ENCODE measurements at places on chromosomes 16 and 17.

GRCh38 chr16:4347765-4348509, 3.2 kb downstream of the PAM16 start:
- DNase-seq: no peak

DNA sequence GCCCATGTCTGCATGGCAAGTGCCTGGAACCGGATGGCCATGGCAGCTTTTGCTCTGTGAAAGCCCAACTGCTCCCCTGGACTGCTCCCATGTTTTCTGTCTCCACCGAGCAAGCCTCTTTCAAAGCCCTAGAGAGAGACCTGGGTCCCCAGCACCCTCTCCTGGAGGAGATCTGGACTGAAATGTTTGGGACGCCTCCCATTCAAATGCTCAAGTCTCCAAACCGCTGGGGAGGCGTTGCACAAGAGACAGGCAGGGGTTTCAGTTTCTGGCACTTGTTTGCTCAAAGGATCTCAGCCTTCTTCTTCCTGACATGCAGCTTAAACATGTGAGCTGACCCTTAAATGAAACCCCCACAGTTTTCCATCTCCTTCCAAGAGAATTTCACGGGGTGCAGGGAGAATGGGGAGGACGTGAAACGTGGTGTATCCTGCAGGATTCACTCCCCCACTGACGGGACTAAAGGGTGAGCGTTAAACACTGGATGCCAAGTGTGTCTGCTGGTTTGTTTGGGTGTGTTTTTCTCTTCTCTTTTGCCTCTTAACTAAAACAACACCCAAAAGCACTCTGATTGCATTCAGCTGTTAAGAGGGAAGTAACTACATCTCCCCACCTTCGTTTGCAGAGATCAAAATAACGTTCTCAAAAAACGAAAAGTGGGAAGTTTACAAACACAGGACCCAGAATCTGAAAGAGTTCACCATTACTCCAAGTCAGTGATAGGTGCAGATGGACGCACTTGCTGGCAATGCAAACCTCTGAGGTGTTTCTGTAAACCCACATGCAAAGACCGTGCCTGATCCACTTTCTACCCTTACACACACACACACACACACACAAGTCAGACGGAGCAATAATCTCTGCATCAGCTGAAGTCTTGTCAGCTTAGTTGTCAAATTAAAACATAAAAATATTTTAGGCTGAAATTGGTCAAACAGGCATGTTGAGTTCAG, 256.9 kb downstream of the C16orf95 start:
- DNase-seq: peak; percentile 62

DNA sequence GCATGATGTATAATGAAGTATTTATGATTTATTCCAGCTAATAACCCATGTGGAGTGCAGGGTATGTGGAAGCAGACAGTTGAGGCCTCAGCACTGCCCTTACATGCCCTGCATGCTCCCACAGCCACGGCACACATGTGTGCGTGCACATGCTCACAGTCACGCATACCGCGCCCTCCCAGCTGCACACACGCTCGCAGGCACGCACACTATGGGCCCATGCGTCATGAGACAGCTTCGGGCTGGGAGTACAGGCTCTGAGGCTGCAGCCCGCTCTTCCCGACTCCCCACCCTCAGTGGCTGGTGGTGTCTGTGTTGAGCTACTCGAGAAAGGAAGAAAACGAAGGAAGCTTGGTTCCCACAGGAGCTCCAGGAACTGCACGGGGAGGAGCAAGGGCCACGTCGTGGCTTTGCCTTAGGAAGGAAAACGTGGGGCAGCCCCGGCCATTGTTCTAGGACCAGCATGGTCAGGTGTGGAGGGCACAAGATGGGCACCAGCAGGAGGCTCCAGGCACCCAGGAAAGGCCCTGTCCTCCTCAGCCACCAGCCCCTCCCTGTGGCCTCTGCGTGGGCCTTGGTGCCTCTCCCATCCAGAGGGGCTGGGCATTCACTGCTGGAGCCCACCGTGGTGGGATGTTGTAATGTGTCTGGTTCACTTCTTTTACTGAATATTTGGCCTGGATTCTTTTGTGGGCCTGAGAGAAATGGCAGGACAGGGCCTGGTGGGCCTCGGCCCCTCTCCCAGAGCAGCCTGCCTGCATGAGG, 27.5 kb upstream of the CDH15 start:
- no peak for DNase-seq

DNA sequence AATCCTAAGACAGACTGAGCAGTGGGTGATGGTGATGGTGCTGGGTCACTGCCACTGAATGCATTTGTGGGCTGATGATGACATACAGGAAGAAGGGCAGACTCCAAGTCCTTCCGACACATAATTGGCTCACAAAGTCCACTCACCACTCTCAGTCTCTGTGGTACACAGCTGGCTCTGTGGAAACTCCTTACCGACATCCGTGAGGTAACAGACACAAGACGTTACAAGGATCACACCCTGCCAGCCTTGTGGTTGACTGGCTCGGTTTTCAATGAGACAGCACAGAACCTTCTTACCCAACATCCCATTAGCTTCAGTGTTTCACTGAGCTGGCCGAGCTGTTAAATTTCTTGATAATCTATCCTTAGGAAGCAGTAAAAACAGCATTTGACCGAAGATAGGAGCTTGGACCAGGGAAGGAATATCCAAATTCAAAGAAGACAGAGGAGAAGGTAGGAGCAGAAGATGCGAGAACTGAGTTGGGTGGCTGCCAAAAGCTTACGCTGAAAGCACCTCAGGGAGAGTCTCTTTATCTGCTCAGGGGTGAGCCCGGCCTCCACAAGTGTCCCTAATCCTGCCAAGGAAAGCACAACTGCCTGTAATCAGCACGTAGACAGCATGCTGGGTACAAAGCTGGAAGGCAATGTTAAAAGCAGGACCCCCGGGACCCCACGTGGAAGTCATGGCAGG, 5.5 kb upstream of the MXRA7 start:
- DNase-seq: no peak

- peak; percentile 43 for DNase-seq
Observed at GRCh38 chr17:36978810-36979564, 30.2 kb downstream of the AATF start.
